ENCODE measurements at places on chromosomes 5 and 9.

DNA sequence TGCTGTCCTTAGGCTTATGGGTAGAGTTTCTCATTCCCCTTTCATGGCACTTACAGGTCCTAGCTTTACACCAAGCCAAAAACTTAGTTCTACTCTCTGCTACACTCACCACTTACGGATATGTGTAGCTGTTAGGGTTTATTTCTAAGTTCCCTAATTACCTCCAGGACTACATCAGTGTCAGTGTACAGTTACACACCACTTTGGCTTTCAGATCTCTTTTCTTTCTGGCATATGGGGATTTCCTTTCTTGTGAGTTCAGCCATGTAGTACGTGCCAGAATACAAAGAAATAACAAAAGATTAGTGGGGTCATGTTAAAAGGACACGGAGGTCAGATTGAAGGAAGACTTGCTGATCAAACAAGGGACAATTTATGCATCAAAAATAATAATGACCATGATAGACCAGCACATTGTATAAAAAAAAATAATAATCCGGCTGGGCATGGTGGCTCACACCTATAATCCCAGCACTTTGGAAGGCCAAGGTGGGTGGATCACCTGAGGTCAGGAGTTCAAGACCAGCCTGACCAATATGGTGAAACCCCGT is 41.8 kb downstream of the LYRM7 start:
- DNase-seq: no peak

DNA sequence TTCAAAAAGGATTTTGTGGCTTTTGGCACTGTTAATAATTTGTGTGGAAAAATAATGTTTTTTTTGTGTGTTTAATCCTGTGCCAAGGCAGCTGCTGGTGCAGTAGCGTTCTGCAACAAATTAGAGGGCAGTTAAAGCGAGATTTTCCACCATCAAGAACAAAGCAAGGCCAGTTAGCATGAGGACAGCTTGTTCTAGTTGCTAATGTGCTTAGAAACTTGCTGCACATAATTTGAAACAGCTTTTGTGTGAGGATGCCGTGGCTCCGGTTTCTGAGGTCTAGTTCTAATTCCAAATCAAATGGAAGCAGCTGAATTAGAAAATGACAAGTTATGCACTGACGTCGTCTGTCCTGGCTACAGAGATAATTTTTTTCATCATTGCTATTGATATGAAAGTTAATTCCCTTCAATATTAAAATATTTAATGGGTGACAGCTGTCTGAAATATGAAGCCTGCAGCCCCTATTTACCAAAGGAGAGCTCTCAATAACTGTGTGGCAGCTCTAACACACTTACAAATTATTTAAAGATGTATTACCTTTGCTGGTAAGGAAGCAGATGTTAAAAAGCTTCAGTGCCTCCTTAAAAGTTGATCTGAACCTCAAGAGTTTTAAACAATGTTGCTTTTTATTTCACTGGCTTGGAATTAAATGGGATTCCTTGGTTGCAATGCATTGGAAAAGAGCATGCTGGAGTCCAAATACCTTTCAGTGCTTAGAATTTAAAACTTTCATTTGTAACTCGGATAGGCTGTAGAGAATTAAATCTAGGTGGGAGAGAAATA is 128.6 kb downstream of the SPATA31D1 start:
- no peak for DNase-seq

DNA sequence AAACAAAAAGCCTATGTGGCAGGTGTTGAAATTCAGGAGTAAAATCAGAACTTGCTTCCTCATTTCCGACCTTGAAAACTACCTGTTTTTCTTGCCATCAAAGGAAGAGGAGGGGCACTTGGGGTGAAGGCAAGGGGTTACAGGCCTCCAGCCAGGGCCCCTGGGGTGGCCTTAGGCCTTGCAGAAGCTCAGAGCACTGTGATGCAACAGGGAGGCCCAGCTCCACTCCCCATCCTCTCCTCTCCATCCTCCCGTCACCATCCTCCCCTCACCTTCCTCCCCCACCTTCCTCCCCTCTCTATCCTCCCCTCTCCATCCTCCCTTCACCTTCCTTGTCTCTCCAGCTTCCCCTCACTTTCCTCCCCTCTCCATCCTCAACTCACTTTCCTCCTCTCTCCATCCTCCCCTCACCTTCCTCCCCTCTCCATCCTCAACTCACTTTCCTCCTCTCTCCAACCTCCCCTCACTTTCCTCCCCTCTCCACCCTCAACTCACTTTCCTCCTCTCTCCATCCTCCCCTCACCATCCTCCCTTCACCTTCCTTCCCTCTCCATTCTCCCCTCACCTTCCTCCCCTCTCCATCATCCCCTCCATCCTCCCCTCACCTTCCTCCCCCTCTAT is 111.6 kb downstream of the WNK2 start:
- DNase-seq: no peak

GRCh38 chr9:118459913-118460312 is 755.7 kb downstream of the TLR4 start:
- no peak for DNase-seq

- DNase-seq: no peak
Observed at GRCh38 chr9:115964710-115965347, 188.8 kb upstream of the PAPPA start.

DNA sequence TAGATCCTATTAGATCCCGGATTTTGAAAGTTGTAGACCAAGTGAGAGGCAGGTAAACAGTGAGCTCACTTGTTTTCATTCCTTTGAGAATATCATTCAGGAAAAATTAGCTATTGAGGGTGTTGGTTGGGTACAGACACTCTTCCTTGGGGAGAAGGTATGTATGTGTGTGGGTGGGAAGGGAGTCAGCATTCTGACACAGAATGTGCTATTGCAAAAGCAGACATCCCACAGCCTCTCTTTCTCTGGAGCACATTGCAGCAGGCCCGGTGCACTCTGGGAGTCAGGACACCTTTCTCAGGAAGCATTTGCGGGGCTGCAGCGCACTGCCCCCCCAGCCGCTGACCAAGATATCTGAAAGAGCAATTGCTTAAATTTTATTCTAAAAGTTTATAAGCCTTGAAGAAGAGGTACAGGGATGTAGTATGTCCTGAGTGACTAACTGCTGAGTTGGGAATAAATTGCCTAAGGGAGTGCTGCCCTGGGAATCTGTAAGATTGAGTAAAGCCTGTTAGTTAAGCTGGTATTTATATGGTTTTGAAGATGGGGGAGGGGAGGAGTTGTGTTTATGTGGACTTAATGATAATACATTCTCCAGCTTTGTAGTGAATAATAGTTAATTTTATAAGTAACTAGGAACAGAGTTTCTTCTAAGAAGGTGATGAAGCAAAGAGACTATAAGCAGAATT is 5.2 kb downstream of the TNFAIP8 start:
- DNase-seq: no peak

- DNase-seq: no peak
Observed at GRCh38 chr9:20604562-20604961, 17.7 kb downstream of the MLLT3 start.

DNA sequence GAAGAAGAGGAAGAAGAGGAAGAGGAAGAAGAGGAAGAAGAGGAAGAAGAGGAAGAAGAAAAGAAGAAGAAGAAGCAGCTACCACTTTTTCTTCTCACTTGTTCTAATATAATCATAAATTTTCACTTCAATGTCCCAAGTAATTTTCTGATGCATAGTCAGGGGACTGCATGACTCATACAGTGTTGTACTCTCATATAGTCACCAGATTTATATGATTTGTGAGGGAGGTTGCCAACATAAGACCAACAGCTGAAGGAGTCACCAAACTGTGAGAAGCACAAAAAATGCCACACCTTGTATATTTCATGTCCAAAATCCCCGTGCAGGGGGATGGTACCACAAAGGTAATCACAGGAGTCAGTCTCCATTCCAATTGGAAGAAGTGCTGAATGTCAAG is 32.7 kb upstream of the DMRTA1 start:
- DNase-seq: no peak

DNA sequence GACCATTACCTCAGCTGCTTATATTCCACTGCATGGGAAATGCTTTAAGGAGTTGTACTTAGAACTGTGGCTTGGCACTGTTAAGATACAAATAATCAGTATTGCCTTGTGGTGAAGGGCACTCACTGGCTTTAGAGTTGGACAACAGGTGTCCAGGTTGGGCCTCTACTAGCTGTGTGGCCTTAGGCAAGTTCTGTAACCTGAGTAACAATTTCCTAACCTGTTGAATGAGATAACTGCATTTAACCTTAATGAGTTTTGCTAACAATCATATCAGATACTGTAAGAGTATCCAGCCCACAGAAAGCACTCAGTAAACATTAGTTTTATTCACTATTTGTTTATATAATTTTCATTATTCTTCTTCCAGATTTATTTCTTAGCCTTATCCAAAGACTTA is 17.2 kb upstream of the HK3 start:
- DNase-seq: no peak

GRCh38 chr9:112623198-112623597 is 94.7 kb downstream of the INIP start:
- no peak for DNase-seq

GRCh38 chr9:27528076-27528885 is 1.3 kb downstream of the MOB3B start:
- peak; percentile 64 for DNase-seq

GRCh38 chr9:70924380-70924779 is 197.0 kb downstream of the TRPM3 start:
- DNase-seq: no peak

- no peak for DNase-seq
Observed at GRCh38 chr9:20981486-20981885, 50.0 kb downstream of the HACD4 start.

DNA sequence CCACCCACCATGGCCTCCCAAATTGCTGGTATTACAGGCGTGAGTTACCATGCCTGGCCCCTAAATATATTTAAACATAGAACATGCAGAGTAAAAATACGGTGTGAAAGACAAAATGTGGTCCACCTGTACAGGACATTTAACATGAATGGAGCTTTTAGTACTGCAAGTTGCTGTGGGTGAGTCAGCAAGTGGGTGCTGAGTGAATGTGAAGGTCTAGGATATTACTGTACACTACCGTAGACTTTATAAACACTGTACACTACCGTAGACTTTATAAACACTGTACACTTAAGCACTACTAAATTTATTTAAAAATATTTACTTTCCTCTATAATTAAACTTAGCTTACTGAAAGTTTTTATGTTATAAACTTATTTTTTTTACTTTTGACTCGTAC is 317.8 kb downstream of the PRDM9 start:
- no peak for DNase-seq

- no peak for DNase-seq
Observed at GRCh38 chr9:436482-436881, 221.8 kb downstream of the DOCK8 start.

- no peak for DNase-seq
Observed at GRCh38 chr9:38259519-38260218, 132.8 kb upstream of the ALDH1B1 start.

- DNase-seq: no peak
Observed at GRCh38 chr5:2254406-2254805, 371.7 kb upstream of the IRX4 start.

DNA sequence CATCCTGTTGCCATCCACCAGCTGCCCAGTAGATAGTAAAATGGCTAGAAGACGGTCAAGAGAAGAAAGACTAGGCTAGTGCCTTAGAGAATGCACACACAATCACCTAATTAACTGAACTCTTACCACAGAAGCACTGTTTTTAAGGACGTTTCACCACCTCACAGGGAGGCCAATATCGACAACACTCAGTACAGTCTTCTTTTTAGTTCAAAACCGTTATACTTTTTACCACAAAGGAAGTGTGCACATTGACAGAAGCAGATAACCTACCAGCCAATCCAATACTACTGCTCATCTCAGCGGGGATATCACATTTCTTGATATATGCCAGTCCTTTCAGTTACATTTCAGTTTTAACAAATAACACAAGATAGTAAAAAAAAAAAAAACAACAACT is 122.3 kb downstream of the GNAQ start:
- DNase-seq: peak; percentile 50

- DNase-seq: no peak
Observed at GRCh38 chr9:116096046-116096445, 57.5 kb upstream of the PAPPA start.

DNA sequence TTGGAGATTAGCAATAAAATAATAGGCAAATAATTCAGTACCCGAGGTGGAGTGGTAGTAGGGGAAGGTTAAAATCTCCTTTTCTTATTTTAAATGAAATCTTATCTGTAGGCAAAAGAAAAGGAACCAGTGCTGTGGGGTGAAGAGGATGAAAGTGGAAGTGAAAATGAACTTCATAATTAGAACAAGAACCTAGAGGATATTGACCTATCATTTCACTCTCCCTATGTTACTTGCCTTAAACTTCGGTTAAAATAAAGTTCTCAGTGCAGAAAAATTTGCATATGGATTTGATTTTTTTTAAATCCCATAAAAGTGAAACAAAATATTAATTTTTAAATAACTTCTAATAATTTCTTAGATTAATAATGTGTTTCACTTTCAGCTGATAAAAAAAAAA is 1094.9 kb upstream of the C9orf72 start:
- no peak for DNase-seq

- DNase-seq: no peak
Observed at GRCh38 chr5:20286512-20286911, 298.5 kb upstream of the CDH18 start.

GRCh38 chr5:67725604-67726003 is 490.0 kb upstream of the PIK3R1 start:
- no peak for DNase-seq

GRCh38 chr9:26773056-26773455 is 119.5 kb downstream of the CAAP1 start:
- no peak for DNase-seq

GRCh38 chr5:67405755-67406154 is 209.2 kb upstream of the CD180 start:
- DNase-seq: no peak

All from activated CD8-positive, alpha-beta memory T cell treated with anti-CD3 and anti-CD28 coated beads, Interleukin-2, amount 10 ng/mL, durations not matched to agents 7 days and 5 days (primary cell).